Stimulated activated CD4-positive, alpha-beta T cell treated with anti-CD3 and anti-CD28 coated beads, Interleukin-15, amount 100 ng/mL, for 24 hours (primary cell): ENCODE measurements at places on chromosomes 11 and 22.

- DNase-seq = no peak
Observed at GRCh38 chr22:46798041-46798365, 35.6 kb downstream of the TBC1D22A start.

GRCh38 chr22:50473088-50473487 is 1.7 kb downstream of the SBF1 start:
- DNase-seq = peak; percentile 60

GRCh38 chr22:36964106-36964505 is 50.7 kb downstream of the CSF2RB start:
- no peak for DNase-seq

DNA sequence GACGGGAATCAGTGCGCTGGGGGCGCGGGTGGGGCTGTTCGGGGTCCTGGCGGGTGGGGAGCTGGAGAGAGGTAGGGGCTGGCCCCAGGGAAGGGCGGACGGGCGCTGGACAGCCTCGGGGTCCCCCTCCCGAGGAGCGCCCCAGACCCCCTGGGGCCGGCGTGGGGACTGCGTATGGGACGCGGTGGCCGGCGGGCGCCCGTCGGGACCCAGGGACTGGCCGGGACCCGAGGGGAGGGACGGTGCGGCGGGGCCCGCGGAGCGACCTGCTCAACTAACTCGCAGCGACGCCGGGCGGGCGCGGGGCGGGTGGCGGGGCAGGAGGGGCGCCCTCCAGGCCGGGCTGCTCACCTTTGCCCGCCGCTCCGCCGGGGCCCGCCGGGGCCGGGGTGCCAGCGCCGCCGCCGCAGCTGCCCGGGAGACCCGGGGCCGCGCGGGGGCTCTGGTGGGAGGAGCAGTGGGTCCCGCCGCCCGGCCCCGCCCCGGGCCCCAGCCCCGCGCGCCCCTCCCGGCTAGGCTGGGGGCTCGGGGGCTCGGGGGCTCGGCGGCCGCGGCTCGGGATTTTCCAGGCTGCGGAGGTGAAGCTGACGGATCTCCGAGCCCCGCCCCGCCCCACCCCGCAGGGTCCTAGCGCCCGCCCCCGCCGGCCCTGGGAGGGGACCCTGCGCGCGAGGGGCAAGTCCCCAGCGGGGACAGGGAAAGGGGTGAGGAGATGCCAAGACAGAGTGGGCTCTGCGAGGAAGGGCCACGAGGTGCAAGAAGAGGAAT is 12.3 kb downstream of the STARD10 start:
- peak; percentile 60 for DNase-seq

- peak; percentile 89 for DNase-seq
Observed at GRCh38 chr22:36156515-36157419, 3.8 kb downstream of the APOL3 start.
